ENCODE measurements at places on chromosomes 7 and 10.

- peak; percentile 87 for DNase-seq
Observed at GRCh38 chr7:141551094-141551781, at the start of gene AGK. Gene AGK (plus strand): TSS chr7:141551410. CDS start chr7:141555467, 4,057 bp downstream.

GRCh38 chr7:18494821-18495408 lies 634 bp upstream of the HDAC9 start:
- DNase-seq: no peak

DNA sequence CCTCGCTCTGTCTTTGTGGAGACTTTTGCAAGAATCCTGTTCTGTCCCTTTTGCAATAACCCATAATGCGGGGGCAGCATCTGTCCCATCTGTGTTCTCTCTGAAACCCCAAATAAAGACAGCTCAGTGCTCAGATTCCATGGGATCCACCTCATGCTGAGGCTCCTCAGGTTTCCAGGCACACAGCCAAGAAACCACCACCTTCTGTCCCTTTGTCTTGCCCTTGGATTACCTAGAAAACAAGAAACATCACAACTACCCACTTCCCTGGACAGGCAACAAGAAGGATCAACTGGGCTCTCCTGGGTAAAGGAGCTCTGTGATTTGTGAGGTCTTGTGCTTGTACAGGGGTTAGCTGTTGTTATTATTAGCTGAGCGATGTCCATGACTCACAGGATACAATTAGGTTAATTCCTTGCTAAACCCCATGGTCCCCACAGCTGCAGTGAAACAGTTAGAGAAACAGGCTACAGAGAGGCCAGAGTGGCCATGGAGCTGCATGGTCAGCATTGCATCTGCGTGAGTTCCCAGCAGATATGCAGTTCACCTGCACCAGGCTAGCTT lies 50.2 kb downstream of the CXCL12 start:
- DNase-seq: no peak

DNA sequence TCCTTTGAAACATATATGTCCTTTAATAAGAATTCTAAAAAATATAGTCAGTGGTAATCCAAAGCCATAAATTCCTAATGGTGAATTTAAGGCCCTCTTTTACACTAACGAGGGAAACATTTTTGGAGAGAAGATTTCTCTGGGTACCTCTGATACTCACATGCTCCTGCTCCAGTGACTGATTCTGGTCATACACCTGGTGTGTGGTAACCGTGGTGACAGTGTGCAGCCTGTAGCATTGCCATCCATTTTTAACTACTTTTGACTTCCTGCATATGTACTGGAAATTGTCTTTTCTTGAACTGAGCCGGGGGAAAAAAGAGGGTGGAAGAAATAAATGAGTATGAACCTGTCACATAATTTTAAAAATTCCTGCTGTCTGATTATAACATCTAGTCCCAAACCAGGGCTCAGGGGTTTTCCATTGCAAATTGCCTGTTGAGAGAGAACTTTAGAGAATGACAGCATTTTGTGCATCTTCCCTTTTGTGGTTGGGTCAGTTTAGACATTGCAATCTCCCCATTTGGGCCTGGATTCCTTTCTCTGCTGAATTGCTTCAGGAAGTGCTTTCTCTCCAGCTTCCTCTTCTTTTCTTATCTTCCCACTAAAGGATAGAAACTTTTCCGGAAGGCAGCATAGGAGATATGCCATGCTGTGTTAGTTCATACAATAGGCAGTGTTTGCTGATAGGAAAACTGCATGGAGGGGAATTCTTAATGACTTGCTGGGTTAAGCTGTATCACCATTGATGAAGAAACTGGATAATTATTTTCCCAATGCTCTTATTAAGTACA lies 125.5 kb downstream of the GRM3 start:
- DNase-seq: no peak

GRCh38 chr7:31087351-31087750 lies 35.2 kb downstream of the ADCYAP1R1 start:
- DNase-seq: no peak

DNA sequence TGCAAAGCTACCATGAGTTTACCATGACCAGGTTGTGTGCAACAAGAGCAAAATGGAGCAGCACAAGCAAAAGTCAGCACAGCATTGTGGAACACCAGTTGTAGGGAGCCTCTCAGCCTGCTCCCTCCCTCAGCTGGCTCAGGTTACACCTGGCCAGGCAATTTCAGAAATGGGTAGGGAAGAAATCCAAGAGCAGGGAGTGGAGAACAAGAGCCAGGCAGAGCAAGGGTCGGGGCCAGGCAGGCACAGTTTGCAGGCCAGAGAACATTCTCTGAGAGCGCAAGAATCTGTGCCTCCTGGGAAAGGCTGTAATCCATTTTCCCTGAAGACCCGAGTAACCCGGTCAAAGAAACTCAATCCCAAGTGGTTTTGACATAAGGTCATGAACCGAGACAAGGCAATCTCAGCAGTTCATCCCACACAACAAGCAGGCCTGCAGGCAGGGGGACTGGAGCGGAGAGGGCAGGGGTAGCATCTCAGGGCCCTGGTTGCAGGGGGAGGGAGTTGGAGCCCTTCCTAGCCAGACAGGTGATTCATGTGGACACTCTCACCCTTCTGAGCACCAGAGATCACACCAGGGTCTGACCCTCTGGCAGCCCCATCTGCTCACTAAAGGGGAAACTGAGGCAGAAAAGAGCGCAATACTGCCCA lies 258.4 kb downstream of the PLXNA4 start:
- DNase-seq: no peak

DNA sequence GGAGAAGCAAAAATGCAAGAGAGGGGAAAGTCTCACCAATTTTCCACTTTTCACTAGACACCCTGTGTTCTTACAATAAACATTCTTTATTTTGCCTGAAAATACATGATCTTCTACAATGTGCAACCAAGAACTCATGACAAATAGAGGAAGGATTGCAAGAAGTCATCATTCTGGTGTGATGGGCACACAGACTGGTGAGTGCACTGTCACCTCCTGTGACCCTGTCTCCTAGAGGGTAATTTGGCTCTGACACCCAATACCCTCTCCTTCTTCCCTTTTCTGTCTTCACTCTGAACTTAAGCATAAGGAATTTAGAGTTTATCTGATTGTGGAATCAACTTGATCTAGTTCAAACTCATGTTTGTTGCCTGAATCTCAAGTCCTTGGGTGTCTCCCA lies 153.7 kb downstream of the SH2D4B start:
- no peak for DNase-seq

DNA sequence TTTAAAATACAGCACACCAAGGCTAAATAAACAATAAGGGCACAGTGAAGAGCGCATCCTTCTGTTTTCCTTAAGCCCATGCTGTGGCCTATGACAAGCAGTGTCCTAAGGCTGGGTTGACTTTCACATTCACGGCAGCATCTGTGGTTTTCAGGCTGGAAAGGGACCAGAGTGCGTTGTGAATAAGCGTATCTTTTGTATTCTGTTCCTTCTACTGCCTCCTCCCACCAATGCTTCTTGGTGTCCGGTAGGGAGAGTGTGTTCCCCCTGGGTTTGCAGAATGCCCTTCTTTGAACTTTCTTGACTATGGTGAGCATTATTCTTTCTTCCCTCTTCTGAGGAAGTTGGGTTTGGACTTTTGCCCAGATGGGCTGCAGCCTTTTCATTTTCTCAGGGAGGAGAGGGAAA lies 73.6 kb downstream of the ABCA13 start:
- DNase-seq: no peak

Data from HAP-1 (cell line).